ENCODE measurements at places on chromosomes 7 and 10.

DNA sequence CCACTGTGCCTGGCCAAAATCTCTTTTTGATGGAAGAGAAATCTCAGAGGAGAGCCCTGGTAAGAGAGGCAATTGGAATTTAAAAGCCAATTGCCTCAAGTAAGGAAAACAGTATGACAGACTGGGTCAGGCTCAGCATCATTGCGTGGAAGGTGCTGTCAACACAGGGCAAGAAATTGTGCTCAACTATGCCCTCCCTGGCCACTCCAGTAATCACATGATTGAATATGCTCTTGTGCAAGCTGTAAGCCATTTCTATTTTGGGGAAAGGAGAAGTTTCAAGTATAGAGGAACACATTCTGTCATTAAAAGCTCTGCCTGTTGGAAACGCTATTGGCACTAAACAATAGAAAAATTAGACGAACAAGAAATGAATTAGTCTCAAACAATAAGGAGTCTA, 1127.7 kb downstream of the REEP3 start:
- DNase-seq, result no peak

DNA sequence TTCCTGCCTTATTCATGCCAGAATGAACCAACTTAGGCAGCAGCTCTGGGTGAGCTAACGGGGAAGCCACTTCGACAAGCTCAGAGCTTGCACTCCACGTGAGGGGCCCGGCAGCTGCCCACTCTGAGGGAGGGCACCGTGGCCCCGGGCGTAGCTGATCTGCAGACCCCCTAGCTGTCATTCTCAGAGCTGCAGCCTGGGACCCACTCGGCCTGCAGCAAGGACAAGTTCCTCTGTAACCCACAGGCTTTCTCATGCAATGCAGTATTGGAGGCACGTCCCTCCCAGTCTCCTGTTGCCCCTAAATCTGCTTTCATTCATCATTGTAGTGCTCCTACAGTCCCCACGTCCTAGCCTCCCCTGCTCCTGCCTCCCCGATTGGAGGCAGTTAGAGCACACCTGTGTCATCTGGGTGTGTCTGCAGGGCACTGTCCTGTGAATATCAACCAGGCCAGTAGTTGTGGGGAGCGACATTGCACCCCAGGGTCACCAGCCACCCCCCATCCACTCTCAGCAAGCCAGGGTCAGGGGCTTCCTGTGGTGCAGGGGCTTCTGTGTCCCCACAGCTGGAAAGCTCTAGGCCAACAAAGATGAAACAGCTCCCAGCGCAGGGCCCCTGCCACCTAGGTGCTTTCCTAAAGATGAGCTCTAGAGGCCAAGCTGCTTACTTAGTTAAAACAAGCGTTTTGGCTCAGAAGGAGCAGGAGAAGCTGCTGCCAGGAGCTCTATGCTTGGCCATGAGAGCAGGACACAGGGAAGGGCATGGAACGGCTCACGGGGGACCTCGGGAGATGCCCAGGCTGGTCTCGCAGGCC, 333.6 kb downstream of the ADARB2 start:
- no peak for DNase-seq

GRCh38 chr7:142487124-142487523, 229.3 kb upstream of the PRSS58 start:
- DNase-seq, result no peak

DNA sequence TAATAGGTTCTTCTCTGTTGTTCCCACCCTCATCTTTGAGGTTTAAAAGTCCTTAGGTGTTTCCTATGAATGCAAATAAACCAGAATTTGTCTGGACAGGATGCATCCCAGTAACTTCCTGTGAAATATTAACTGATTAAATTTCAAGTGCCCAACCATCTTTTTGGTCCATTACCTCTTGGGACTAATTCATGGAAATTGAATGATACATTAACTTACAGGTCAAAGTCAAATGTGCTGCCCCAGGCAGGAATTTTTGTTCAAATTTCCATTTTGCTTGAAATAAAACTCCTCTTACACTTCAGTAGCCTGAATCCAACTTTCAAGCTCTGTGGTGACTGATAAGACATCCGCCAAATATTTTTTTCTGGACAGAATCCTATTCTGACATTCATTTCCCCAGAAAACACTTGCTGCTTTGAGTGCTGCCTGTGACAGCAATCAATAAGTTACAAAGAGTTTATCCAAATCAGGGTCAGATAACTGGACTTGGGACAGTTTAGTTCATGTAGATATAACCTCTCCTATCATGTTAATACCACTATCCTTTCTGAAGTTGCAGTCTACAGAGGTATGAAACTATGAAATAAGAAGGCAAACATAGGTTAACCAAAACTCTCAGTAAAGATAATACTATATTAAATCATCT, 383.5 kb downstream of the POM121L12 start:
- DNase-seq, result no peak

DNA sequence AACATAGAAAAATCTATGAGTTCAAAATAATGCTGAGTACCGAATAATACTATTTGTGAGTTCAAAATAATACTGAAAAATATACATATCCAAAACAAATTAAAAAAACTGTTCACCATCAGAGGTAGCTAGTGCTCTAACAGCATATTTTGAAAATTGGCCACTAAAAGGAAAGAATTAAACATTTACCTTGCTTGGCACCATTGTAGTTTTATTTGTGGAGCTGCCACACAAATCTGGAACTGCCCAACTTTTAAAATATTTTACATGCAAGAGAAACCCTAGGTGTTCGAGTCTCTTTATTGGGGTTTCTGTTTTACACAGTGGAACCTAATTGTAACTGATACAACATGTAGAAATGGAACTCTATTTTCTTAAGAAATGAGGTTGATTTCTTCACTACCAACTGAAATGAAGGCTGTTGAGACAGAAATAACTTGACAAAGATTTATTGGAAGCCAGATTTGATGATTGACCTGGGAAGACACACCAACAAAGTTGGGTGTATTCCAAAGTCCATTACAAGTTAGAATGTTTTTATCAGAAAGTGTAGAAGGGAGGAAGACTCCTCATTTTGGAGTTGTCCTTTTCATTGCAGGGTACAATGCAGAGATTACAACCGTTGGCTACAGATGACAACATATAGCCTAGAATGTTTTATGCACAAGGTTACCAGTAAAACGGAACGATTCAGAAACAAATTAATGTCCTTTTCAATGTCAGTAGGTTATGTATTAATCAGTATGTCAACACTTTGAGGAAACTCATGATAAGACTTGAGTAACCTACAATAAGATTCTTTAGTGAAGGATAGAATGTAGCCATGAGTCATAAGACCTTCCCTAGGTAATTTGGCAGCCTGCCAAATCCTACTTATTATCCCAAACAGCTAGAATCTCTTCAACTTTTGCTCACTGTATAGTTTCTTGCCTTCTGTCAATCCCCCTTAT, 73.8 kb upstream of the PAPSS2 start:
- DNase-seq, result no peak

- no peak for DNase-seq
Observed at GRCh38 chr7:140724706-140725105, 28.2 kb downstream of the NDUFB2 start.

- DNase-seq, result no peak
Observed at GRCh38 chr10:86595496-86595895, 58.9 kb upstream of the OPN4 start.

GRCh38 chr7:125675640-125676039, 746.0 kb upstream of the POT1 start:
- no peak for DNase-seq

DNA sequence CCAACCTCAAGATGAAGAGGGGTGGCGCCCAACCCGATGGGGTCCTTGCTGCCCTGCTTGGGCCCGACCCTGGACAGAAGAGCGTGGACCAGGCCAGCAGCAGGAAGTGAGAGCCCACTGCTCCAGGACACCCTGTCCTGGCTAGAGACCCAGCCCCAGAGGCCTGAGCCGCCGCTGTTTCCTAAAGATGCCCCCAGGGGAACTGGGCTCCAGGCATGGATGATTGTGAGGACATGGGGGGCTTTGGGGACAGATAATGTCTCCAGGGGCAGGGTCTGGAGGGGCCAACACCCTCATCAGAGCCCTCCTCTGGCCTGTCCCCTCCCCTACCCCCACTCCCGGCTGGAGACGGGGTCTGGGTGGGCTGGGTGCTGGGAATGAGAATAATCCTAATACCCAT, 71.7 kb downstream of the MYL10 start:
- no peak for DNase-seq

DNA sequence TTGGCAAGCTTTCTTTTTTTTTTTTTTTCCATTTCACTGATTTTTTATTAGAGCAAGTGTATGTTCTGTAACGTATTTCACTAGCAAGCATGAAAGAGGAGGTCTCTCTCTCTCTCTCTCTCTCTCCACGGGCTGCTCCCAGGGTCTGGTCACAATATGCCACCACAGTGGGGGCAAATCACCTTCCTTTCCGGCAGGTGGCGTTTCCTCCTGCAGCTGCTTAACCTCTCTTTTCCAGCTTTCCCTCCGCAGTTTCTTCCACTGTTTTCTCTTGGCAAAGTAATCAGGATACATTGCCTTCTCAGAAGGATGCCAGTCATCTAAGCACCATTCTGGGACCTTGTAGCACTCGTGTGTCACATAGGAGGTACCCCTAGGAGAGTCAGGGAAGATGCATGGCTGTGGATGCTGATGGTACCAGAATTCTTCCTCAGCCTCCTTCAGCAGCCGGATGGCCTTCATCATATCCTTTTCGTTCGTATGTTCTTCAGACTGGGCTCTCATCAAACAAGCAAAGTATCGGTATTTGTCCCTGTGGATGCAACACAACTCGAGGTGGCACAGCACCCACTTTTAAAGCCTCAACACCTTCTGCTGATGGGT, 197.3 kb upstream of the PODXL start:
- DNase-seq, result peak; percentile 15

DNA sequence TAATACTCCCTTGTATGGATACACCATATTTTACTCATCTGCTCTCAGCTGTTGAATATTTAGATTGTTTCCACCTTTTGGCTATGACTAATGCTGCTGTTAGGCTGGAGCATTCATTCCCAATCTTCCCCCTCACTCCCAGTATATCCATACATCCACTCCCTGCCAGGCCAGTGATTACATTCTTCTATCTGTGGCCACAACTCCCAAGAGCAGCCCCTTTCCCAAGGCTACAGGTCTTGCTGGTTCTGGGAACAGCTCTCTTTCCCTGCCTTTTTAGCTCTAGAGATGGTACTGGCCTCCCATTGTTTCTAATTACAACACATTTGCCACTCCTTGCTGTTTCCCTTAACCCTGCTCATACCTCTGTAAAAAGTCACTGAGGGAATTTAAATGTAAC, 28.2 kb downstream of the SFR1 start:
- no peak for DNase-seq

DNA sequence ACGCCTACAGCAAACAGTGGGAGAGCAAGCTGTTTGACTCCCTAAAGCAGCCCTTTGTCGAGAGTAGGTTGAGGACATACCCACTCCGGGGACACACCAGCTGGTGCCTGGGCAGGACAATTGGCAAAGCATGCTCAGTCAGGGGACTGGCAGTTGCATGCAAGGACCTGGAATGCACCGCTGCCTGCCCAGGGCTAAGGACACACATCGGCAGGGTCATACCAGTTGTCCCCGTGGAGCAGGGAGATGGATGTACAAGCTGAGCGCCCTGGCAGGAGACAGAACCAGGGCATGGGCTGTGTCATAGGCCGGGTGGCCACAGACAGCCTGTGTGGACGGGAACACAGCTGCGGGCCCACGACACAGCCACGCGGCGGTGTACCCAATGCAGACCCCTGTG, 18.3 kb upstream of the ELN start:
- no peak for DNase-seq

GRCh38 chr7:95577137-95577536, 19.2 kb downstream of the PDK4 start:
- DNase-seq, result peak; percentile 12

DNA sequence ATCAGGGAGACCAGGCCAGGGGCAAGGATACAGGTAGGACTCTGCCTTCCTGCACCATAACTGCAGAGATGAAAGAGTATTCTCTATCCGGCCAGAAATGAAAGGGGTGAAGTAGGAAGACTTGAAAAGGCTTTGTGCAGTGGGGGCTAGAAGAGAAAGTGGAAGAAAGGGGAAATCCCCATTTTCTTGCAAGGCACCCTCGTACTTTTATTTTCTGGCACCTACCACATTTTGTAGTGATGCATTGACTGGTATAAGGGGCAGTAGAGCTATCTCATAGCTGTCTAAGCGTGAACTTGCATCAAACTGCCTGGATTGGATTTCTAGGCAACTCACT, 752 bp upstream of the CAMK2G start:
- no peak for DNase-seq

DNA sequence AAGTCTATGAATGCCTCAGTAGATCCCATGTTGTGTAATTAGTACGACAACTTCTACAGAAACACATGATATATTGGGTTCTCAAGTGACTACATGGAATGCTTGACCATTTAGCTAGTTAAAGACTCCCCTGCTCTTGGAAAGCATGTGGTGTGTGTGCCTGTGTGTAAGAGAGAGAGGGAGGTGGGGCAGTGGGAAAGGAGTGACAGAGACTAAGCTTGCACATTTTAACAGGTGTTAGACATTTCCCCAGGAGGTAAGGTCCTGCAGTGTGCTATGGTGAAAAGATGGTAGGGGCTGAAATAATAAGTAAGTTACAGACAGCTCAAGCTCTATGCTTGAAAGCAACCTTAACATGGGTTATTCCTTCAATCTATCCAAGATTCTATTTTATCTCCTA, 241.7 kb upstream of the GHITM start:
- DNase-seq, result no peak

GRCh38 chr10:67487199-67487598, 208.8 kb downstream of the CTNNA3 start:
- no peak for DNase-seq

- no peak for DNase-seq
Observed at GRCh38 chr7:31767686-31768358, 80.8 kb downstream of the PPP1R17 start.

DNA sequence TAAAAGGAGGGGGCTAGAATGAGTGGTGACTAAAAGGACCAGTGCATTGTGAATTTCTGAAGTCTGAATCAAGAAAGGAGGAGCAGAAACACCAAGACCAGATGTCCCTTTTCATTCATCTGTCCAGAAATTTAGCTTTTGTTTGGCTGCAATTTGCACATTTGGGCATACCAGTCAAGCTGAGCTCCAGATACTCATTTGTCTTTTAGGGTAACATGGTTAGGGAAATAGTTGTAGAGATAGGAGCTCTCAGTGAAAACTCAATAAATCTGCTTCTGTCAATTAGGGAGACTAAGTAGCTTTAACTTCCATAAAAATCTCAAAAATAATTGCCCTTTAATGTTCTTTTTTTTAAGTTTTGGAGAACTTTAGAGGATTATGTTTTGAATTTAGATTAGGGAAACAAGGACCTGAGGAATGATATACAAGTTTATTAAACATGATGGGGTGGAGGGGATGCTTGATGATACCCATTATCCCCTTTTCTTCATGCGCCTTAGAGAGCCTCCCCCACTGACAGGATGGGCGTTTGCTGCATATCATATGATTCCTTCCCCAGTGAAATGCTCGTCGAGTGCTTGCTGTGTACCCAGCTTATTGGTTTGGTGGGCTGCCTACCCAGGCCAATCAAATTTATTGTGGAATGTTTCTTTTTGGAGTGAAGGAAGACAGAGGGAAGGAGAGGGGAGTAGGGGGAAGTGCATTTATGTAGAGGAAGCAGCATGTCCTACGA, 50.7 kb upstream of the RPA3 start:
- no peak for DNase-seq
